ENCODE measurements at places on chromosomes 16 and 17.
A peak's percentile ranks its signal among the peaks of the same experiment; 100 is the strongest.

DNA sequence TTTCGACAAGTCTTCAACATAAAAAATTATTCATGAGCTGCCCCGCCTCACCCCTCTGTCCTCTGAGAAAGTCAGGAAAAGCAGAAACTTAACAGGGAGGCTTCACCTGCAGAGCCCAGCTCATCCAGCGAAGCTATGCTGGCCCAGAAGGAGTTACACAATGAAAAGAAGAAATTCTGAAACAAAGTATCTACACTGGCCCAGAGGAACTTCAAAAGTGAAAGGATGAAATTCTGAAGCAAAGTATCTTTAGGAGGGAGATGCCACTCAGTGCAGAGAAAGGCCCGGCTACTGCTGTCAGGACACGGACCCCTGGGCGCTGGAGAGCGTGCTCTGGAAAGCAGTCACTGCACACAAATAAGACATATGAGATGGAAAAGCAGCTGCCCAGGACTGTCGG, 1.6 kb downstream of the GALNS start:
- no peak for DNase-seq

- no peak for DNase-seq
Measured at GRCh38 chr17:82152556-82153294, 54.7 kb upstream of the FASN start.

DNA sequence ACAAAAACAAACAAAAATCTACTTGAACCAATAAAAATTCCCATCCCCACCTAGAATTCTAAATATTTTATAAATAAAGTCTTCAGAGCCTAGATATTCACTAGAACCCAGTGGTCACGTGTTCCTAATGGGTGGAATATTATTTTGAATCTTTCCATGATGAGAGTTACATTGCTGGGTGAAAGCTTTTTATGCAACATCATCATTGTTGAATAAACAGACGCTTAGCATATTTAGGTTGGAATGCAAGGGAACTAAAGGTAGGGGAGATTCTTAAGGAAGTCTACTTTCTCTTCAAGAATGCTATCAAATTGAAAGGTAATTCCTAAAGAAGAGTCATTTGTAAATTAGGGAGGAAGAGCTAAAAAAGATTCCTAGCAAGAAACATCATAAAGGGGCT, 723.1 kb downstream of the WWOX start:
- DNase-seq: no peak

DNA sequence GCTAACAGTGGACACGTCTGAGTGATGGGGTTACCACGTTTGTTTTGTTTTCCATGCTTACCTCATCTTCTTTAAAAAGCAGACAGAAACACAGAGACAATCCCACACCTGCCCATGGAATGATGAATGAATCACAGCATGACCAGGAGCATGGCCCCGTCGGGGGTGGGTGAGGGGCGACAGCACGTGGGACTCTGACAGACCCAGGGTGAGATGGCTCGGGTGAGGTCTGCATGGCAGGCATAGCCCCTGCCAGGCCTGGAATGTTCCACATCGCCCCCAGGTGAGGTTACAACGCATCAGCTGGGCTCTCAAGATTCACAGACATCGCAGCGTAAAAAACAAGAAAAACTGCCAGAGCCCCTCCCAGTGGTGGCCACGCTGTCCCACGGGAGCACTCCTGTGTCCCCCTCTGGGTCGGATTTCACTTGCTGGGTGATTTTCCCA, 18.1 kb downstream of the SLC7A5 start:
- no peak for DNase-seq

- no peak for DNase-seq
Measured at GRCh38 chr16:67531247-67531646, 2.6 kb downstream of the RIPOR1 start.

GRCh38 chr16:84741340-84741830, 41.6 kb downstream of the USP10 start:
- peak; percentile 51 for DNase-seq

- peak; percentile 96 for DNase-seq
Measured at GRCh38 chr17:81871387-81872230, 472 bp upstream of the ARHGDIA start.

DNA sequence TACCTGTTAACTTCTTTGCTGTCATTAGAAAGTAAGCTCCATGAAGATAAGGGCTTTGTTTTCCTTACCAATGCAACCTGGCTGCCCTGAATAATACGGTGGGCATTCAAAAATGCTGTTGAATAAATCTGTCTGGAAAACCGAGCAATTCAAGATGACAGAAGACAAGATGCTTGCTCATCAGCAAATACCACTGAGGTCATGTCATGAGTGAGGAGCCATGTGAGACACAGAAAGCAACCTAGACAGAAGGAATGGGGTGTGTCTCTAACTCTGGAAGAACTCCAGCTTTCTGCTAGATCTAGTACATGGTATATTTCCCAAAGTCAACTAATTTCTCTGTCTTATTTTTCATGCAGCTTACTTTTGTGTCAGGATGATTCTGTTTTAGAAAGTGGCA, 64.2 kb downstream of the STH start:
- DNase-seq: no peak

- no peak for DNase-seq
Measured at GRCh38 chr17:40499551-40500189, 1.8 kb downstream of the TNS4 start.

- DNase-seq: no peak
Measured at GRCh38 chr16:86676254-86676670, 97.9 kb downstream of the FOXL1 start.

GRCh38 chr17:7654832-7655540, 4.3 kb downstream of the ATP1B2 start:
- no peak for DNase-seq

DNA sequence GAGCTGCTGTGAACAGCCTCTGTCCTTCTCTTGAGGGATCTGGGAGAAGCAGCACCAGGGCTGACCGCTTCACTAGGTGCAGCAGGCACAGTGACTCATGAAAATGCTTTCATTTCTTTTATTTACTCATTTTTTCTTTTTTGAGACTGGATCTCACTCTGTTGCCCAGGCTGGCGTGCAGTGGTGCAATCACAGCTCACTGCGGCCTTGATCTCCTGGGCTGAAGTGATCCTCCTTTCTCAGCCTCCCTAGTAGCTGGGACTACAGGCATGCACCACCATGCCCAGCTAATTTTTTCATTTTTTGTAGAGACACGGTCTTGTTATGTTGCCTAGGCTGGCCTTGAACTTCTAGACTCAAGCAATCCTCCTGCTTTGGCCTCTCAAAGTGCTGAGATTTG, 216.8 kb upstream of the EEF2KMT start:
- DNase-seq: no peak

- no peak for DNase-seq
Measured at GRCh38 chr16:57724531-57724930, 11.0 kb upstream of the KATNB1 start.

DNA sequence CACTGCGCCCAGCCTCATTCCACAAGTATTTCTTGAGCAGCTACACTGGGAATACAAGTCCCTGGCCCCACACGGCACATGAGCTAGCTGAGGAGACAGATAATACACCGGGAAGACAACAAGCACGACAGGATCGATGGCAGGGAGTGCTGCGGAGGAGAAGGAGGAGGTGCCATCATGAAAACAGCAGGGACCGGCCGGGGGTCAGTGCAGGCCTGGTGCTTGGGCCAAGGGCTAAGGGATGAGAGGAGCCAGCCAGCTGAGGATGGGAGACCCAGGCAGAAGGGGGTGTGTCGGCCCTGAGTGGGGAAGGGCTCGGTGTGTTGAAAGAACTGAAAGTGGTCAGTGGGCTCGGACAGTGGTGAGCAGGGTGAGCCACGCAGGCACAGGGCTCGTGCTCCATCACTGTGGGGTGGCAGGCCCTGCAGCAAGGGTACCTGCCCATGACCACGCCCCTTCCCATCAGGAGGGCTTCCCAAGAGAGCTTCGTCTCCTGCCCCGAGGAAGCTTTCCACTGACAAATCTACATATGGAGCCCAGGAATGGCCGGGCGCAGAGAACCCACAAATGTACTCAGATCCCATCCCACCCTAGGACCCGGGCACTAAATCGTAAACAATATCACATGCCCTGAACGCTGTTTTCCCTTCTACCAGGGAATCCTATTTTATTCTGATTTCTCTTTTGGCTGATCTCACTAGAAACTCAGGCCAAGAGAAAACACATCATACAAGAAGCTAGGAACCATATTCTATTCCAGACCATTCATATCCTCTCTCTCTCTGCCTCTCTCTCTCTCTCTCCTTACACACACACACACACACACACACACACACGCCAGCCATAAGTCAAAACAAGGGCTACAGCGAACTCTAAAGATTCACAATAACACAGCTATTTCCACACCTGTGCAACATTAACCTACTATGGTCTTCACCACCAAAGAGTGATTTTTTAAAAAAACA, 50.7 kb upstream of the TNRC6C start:
- no peak for DNase-seq

- no peak for DNase-seq
Measured at GRCh38 chr16:85924675-85925074, 25.7 kb downstream of the IRF8 start.

GRCh38 chr17:82041144-82041814, 3.8 kb upstream of the DCXR start:
- no peak for DNase-seq

DNA sequence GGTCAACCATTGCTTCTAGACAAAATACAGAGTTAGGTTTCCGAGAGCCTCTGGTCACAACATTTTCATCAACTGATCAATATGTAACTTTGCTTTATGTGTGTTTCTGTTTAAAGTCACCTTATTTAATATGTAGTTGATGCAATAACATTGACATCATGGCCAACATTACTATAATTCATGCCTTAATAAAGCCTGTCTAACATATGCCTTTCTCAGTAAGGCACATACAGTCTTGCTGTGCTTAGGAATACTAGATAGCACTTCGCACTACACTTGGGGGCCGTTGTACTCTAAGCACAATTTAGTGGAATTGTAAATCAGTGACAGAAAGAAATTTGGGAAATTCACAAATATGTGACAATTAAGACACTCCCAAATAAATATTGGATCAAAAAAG, 9.6 kb upstream of the SCNN1G start:
- DNase-seq: no peak
